ENCODE measurements at places on chromosomes 12 and 14. TPM values are rescaled to one million over a fixed set of nuclear protein-coding genes. Genes with fewer than 3 reads are reported as not detected.
A peak's percentile ranks its signal among the peaks of the same experiment; 100 is the strongest.

- no peak for DNase-seq
These were observed 497.2 kb downstream of the FLRT2 start for GRCh38 chr14:86027144-86027543.

DNA sequence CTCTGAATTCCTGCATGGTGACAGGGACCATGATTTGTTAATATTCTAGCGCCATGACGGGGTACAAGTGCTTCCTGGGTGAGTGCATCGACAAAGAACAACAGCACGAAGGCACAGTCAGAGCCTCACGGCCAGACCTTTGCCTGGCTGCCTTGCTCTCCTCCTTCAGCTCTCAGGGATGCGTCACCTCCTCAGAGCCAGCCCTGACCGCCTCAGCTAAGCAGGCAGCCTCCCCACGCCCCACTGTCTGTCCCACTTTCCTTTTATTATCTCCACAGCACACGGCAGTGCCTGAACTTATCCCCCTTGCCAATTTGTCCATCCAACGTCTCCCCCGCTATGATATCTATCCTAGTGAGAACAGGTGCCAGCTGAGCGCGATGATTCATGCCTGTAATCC, 16.5 kb upstream of the FZD10 start:
- no peak for DNase-seq

DNA sequence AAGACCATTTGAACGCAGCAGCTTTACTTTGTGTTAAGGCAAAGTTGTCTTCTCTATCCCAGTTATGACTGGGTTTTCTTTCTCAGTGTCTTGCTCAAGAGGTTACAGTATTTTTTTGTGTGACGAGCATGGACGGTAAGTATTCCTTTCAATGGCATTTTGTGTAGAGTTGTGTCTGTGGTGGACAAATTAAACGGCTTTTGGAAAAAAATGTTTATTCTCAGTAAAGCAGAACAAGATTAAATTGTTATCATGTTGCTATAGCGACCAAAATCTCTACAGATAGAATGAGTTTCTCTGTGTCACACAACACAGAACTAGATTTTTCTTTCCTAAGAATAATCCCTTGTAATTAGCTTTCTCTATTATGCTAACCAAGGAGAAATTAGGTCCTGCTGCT, 417.1 kb downstream of the AEBP2 start:
- DNase-seq: no peak

- no peak for DNase-seq
These were observed 354.9 kb downstream of the TMEM121 start for GRCh38 chr14:105881021-105881930.

DNA sequence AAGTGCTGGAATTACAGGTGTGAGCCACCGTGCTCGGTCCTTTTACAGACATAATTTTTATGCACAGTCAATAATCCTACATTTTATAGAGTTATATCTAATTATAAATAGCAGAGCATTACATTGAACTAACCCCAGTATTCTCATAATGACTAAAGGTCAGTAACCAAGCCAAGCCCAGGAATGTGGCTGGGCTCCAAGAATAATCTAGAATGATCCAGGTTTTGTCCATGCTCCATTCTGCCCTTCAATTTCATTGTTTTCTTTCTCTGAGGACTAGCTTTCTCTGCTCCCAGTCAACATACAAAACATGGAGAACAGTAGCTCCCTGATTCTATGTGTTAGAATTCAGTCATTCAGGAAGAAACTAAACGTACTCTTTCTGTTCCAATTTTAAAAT, 92.1 kb upstream of the KRR1 start:
- DNase-seq: peak; percentile 19

GRCh38 chr12:45433441-45433868, 217.6 kb downstream of the ANO6 start:
- DNase-seq: no peak

GRCh38 chr12:49377386-49377785, 10.1 kb downstream of the SPATS2 start:
- DNase-seq: no peak

DNA sequence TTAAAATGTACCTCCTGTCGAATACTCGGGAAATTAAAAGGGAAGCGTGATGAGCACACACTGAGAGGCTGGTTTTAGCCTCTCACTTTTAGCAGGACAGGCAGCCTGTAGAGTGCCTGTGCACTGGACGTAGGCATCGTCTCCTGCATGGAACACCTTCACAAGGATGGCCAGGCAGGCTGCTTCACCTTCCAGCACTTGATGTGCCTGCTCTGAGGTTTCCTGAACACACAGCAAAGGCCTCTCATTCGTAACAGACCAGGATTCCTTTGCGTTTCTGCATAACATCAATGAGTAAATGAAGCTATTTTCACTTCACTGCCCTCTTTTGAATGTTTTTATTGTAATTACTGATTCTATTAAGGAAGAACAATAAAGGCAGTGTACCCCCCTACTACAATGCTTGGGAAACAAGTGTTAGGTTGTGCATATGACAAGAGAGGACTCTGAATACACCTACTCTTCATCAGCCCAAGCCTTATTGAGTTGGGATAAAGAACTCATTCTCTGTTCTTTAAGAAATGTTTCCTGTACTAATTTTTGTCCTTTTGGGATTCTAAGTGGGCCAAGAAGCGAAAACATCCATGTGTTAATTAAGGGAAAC, 1077.6 kb upstream of the FOXG1 start:
- DNase-seq: no peak

DNA sequence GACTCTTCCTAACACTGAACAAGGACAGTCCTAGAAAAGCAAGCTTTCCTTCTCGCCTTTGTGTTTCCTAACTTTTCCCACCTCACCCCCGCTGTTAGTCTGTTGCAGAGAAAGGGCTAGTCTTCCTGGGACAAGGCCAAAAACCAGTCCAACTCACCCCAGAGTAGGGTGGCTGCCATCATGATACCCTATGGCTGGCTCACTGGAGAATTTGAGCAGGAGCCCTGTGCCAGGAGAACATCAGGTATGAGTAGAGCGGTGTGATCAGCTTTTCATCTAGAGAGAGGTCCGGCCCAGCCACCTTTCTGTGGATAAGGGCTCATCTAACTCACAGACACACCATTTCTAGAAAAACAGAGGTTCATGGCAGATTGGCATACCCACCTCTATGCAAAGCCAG, 16.7 kb upstream of the ZFP36L1 start:
- DNase-seq: no peak

DNA sequence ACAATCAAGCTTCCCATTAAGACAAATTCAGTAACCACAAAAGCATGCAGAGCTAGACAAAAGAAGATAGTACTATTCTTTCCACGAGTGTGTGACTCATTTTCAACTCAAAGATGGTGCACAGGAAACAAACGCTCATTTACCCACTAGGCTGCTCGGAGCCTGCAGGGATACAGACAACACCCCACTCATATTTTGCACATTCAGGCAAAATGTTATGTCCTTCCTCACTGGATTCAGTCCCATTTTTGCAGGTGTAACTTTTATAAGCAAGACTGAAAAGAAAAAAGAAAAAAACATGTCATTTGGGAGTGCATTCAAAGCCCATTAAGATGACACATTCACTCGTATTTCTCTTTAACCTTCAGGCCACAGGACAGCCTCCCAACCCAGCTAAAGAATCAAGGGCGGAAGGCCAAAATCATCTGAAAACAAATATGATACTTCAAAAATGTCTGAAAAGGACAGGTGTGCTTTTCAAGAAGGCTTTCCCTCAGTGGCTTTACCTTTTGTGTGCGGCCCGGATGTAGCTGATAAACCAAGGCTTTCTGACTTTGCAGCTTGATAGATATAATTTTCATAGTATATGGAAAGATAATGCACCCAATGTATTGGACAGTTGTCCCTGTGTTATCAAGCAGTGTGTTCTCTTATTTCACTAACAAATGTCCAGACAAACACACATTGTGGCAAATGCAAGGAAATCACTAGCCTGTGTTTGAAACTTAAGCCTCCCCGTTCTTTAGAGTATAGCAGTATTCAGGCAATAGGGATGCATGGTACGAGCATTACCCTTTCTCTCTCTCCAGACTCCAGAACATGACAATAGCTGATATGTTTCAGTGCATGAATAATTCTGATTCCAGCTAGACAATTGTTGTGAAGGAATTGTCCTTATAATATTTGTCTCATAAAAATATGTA, 147.8 kb upstream of the KRR1 start:
- peak; percentile 91 for DNase-seq

DNA sequence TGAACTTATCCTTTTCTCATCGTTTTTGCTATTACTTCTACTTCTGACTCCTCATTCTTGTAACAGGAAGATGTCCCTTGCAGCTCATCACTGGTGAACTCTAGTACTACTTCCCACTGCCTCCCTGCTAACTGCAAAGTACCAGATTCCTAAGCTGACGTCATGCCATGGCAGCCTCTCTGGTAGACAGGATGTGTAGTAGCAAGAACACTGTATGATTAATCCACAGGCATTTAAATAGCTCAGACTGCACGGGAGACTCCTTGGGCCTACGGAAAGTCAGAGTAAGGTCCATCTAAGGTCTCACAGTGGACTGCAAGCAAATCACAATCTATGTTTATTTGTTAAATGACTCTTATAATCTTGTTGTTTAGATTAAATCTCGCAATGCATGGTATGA, 43.5 kb downstream of the DNAI7 start:
- DNase-seq: peak; percentile 80

DNA sequence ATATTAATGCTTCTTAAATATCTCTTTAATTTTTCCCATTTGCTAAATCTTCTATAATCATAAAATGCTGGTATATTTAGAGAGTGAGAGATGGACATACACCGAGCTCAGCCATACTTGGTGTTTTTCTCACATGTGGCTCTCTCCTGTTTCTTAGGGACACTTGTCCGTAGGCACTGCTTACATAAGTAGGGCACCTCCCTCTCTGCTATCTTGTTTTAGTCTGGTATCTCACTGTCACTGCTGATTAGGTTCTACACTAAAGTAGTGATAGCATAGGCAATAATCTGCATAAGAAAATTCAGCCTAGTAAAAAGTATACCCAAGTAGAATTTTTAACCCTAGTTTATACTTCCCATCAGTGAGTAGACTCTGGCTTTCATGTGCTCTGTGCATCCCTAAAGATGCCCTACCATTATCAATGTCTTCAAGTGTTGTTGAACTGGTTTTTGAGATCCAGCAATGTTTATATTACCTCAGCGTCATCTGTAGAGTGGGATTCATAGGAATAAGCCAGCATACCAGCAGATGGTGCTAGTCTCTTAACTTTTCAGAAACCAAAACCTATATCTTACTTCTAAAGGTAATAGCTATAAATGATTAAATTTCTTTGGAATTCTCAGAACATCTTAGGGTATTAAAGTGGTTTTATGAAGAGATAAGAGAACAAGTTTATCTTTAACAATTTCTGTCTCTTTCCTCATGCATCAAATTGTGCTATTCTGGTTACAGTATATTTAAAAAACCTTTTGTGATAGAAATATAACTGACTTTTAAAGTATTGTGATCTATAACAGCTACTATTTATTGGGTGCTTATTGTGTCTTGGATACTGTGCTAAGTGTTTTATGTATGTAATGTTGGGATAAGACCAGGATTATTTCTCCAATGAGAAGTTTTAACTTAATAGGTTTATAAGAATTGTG, 32.9 kb downstream of the ARID2 start:
- peak; percentile 19 for DNase-seq

GRCh38 chr14:71620401-71620800, 311.8 kb upstream of the RGS6 start:
- DNase-seq: peak; percentile 63

GRCh38 chr14:26984311-26985177, 386.7 kb upstream of the NOVA1 start:
- DNase-seq: peak; percentile 39

- DNase-seq: no peak
These were observed 439.5 kb downstream of the CCER1 start for GRCh38 chr12:90515199-90516175.

GRCh38 chr12:96902076-96902475, 5.0 kb upstream of the NEDD1 start:
- no peak for DNase-seq

- no peak for DNase-seq
These were observed 406.9 kb upstream of the CLEC14A start for GRCh38 chr14:38662781-38663180.

GRCh38 chr12:124777399-124778372, 86.0 kb downstream of the SCARB1 start:
- DNase-seq: no peak

- peak; percentile 62 for DNase-seq
These were observed 8.7 kb upstream of the SPATS2 start for GRCh38 chr12:49358483-49359141.

DNA sequence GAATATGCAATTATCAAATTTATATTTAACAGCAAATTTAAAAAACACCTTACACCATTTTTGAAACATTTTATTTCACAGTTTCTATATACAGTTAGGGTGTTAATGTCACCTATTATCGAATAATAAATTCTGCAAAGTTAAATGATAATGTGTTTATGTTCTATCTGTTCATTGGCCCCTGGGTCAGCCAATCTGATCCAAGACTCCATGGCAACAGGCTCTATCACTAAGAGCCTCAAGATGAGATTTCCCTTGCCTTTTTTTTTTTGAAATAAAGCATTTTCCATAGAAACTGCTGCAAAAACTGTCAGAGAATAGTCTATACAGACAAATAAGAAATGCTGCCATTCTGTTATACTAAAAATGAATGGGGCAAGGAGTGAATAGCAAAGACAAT, 83.2 kb upstream of the STAC3 start:
- DNase-seq: no peak

- no peak for DNase-seq
These were observed 149.4 kb downstream of the RPAP3 start for GRCh38 chr12:47556261-47557030.

DNA sequence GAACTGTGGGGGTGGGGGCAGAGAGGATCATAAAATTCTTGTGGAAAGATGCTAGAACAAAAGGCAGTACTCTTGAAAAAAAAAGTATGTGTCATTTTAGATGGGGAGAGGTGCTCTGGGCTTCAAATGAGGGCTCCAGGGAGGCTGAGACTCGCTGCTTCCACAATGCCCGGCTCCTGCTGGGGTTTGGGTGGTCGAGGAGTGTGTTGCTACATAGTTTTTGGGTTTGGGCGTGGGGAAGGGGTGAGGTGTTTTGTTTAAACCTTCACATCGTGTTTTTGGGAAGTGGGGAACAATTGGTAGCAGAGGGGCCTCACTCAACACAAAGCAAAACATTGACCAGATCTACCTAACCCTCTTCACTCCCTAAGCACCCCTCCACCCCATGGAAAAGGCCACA, 8.1 kb downstream of the ISCA2 start:
- no peak for DNase-seq

DNA sequence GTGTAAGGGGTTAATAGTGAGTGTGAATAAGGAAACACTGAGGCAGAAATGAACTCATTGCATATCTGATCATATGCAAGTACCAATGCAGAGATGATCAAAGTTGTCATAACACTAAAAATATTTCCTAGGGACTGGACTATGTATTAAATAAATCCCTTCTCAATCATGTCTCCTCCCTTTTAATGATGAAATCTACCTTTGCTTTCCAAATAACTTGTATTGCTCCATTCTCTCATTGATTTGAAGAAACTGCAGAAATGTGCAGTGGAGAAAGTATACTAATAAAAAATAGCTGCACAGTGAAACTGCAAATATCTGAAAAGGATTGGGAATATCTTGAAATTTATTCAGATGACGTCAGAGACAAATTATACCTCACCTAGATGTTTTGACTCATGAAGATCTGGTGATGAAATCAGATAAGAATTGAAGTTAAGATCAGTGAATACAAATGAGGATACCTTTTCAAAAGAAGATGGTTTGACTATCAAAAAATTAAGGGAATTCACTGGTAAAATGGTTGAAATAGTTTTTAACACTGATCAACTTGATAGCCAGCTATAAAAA, 1264.9 kb upstream of the USP15 start:
- no peak for DNase-seq

The CLEC14A gene
- not detected for total RNA-seq

The CYP27B1 gene
- 1.1 TPM for total RNA-seq

The EPYC gene
- total RNA-seq: not detected

The PSME2 gene
- 237 TPM for total RNA-seq

The CERS5 gene
- 10.9 TPM for total RNA-seq

The SERPINA12 gene
- total RNA-seq: not detected

The KRT83 gene
- not detected for total RNA-seq

The PZP gene
- not detected for total RNA-seq
